ENCODE measurements at places on chromosomes 4 and X. TPM values are rescaled to one million over a fixed set of nuclear protein-coding genes. Genes with fewer than 3 reads are reported as not detected.

- DNase-seq, result no peak
Measured at GRCh38 chr4:17096692-17097091, 198.2 kb upstream of the LDB2 start.

- no peak for DNase-seq
Measured at GRCh38 chrX:13220916-13221315, 98.9 kb downstream of the ATXN3L start.

DNA sequence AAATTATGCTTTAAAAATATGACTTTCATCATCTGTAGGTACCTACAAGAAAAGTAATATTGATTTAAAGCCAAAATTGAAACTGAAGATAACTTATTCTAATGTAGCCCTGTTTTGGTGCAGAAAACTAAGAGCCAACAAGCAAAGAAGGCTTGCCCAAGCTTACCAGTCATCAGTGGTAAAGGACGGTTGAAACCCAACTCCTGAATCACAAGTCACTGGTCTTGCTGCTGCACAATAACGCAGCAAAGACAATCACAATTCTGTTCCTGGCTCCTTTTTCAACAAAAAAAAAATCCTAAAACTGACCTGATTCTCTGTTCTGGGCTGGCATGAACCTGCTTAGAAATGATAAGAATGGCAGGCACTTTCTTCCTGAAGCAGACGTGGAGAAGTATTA is 34.5 kb downstream of the WDFY3 start:
- DNase-seq, result no peak

- no peak for DNase-seq
Measured at GRCh38 chrX:70922774-70923473, 8.0 kb downstream of the SLC7A3 start.

DNA sequence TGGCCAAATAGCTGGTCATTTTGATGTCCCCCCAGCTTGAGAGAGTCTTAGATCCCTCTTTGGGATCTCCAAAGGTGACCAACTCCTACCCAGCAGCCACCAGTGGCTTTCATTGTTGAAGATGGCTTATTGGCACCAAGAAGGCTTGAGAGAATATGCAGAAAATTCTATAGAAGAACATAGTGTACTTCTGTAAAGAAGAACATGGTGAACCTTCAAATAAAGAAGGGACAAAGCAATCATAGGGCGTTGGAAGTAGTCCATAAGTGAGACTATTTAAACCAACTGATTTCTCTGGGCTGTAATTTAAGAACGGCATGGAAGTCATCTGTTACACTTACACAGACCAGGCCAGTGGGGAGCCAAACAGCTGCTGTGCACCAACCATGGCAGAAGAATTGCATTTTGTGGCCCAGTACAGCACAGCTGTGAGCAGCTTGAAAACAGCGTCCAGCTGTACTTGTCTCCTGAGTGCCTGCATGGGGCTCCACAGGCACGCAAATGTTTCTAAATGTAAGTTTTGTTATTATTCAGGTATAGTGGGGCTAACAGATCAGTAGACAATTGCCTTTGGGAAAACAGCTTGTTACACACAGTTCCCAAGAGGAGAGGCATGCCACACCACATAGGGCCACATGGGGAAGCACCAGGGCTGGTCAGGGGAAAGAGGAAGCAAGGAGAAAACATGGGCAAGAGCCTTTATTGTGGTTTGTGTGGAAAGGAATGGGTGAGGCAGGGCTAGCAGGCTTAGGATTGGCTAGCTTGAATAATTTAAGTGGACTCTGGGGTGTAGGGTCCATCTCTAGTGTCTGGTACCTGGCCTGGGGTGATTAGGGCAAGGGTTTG is 125.0 kb downstream of the ARHGAP6 start:
- no peak for DNase-seq

Gene ANKRD17
- total RNA-seq, result 77.4 TPM

Gene USP17L30
- total RNA-seq, result not detected

Gene CSN1S1
- not detected for total RNA-seq

Gene MAGIX
- 1.7 TPM for total RNA-seq

Gene FOXR2
- not detected for total RNA-seq
